ENCODE measurements at places on chromosomes 4 and X.

GRCh38 chr4:104489731-104490095, 5.0 kb downstream of the CXXC4 start:
- DNase-seq = no peak

- DNase-seq = no peak
Observed at GRCh38 chrX:74490247-74490646, 69.0 kb downstream of the SLC16A2 start.

DNA sequence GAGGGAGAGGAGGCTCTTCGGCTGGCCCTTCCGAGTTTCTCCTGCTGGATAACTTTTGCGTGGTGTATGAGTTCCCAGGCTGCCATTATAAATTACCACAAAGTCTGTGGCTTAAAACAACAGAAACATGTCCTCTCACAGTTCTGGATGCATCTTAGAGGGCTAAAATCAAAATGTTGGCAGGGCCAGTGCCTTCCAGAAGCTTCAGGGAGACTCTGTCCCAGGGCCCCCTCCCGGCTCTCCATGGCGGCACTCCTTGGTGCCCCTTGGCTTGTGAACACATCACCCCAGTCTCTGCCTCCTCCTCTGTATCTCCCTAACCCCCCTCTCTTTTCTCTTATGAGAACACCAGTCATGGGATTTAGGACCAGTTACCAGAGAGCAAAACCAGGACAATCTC, 23.3 kb upstream of the PPP2R2C start:
- DNase-seq = no peak

GRCh38 chr4:10808591-10808990, 124.0 kb upstream of the CLNK start:
- DNase-seq = peak; percentile 12

- peak; percentile 37 for DNase-seq
Observed at GRCh38 chr4:54099748-54100574, at the start of gene GSX2. Gene GSX2, plus strand, starts transcription at chr4:54100163. Its CDS starts 182 bp downstream, at chr4:54100345.

- DNase-seq = no peak
Observed at GRCh38 chr4:30314001-30314400, 406.2 kb upstream of the PCDH7 start.

- peak; percentile 68 for DNase-seq
Observed at GRCh38 chrX:40772290-40772689, 36.9 kb upstream of the MED14 start.
